Amygdala (tissue), 56 donors: ENCODE measurements at places on chromosomes 3 and 15.

- no peak for DNase-seq
These were observed 235.4 kb downstream of the FHIT start for GRCh38 chr3:61015859-61016258.

GRCh38 chr3:37770336-37770735 lies 91.3 kb upstream of the CTDSPL start:
- no peak for DNase-seq

- no peak for DNase-seq
These were observed 3.6 kb upstream of the GRAMD1C start for GRCh38 chr3:113834983-113835382.

GRCh38 chr3:81214631-81215030 lies 546.8 kb downstream of the GBE1 start:
- DNase-seq, result no peak

DNA sequence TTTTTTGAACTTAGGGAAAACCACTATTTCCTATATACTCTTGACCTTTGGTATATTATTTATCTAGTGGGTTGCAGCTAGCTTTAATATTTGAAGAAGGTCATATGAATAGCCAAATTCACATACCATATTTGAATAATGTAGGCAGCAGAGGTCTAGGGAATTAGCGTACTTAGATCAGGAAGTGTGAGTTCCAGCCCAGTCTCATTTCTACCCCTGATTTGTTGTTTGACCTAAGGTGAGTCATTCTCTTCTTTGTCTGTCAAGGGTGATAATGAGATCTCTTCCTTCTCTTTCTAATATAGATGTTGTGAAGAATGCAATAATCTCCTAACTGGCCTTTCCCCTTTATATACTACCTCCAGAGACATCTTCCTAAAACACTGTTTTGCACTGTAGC lies 36.6 kb upstream of the ZPLD1 start:
- no peak for DNase-seq

DNA sequence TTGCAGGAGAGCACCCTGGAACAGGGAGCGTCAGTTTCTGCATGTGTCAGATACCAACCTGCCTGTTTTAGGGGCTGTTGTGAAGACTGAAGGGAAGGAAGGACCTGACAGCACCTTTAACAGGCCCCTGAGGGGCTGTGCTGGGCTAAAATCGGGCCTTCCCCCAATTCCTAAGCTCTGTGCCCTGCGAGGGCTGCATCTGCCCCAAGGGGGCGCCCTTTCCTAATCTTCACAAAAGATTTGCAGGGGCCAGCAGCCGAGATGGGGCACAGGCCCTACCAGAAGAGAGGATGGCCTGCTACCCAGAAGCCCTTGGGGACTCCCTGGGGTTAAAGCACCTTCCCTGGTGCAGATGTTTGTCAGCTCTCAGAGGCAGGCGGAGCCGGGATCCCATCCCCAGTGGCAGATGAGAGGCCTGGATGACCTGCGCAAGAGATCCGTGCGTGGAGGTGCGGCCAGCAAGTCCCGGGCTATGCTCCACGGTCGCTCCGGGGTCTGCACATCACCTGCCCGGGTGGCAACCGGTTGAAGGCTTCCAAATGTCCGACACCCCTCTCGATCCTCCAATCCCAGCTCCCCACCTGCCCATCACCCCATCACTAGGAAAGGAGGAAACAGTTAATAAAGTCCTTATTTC lies 53.6 kb downstream of the RHCG start:
- peak; percentile 20 for DNase-seq

- DNase-seq, result no peak
These were observed 6.4 kb downstream of the MED12L start for GRCh38 chr3:151091685-151092345.

GRCh38 chr15:75038231-75038630 lies 14.8 kb downstream of the PPCDC start:
- DNase-seq, result no peak

GRCh38 chr3:125059488-125060245 lies 3.9 kb upstream of the HEG1 start:
- DNase-seq, result no peak

- no peak for DNase-seq
These were observed 9.3 kb upstream of the GOLGB1 start for GRCh38 chr3:121758727-121759450.

DNA sequence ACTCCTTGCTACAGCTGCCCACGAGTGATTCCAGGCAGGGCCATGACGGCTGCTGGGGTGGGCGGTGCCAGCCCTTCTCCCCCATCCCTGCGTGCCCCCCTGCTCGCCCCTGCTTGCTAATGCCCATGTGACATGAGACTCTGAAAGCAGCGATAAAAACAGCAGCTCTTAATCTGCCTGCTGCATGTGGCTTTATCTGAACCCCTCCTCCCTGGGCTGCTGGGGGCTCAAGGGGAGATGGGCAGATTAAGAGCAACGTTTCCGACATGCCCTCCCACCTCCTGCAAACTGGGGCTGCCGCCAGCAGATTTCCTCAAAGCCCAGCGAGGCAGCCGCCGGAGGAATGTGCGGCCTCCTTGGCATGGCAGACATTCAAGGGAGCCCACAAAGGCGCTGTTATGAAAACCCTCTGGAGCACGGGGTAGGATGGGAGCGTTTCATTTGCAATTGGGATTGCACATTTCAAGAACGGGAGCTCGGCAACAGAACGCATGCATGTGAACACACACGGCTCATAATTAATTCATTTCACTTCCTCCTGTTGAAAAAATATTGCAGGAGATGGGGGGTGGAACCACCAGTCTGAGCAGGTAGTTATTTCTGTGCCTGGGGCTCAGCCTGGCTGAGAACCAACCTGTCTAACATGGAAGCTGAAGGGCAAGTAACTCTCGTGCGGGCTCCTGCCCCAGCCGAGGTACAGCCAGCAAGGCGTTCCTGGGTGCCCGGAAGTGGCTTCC lies 504.2 kb upstream of the PROK2 start:
- peak; percentile 56 for DNase-seq

GRCh38 chr15:40234783-40235182 lies 4.1 kb upstream of the PAK6 start:
- no peak for DNase-seq

- peak; percentile 16 for DNase-seq
These were observed 769 bp downstream of the TAFA4 start for GRCh38 chr3:68931406-68932149.
